ENCODE measurements at places on chromosomes 2 and 18.

DNA sequence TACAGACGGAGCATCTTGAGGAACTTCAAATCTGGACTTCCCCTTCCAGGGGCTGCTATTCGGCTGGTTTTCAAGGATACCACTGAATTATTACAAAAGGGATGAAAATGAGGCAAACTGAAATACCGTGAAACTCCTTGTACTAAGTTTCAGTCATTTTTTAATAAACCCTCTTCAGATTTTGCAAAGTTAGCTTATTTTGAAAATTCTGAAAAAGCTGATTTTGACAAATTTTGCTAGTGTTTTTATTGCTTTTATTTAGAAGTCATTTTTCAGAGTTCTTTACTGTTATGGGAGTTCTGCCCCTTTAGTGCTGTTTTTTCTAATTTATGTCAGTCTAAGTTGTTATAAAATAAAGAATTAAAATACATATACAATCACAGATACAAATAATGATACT, 390.4 kb upstream of the VRK2 start:
- no peak for DNase-seq

- no peak for DNase-seq
These were observed 13.7 kb upstream of the PRELID3A start for GRCh38 chr18:12393998-12394397.

- peak; percentile 74 for DNase-seq
These were observed 217.0 kb upstream of the DTNA start for GRCh38 chr18:34493099-34493544.

DNA sequence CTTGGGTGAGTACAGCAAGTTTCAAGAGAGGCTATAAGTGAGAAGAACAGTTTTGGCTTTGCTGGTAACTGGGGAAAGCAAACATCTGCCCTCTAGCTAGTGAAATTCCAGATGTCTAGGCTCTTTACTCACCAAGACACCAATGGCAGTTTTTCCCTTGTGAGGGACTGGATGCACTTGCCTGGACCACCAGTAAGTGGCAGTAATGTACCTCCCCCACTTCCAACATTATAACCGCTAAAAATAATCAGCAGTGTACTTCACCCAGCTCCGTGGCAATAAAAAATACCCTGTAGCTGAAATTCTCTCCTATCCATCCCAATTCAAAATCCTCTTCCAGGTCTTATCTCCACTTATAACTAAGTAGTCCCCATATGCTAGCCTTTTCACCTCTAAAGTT, 383.9 kb downstream of the ARHGAP15 start:
- peak; percentile 47 for DNase-seq

GRCh38 chr2:120441351-120441700, 95.4 kb downstream of the INHBB start:
- DNase-seq: no peak

DNA sequence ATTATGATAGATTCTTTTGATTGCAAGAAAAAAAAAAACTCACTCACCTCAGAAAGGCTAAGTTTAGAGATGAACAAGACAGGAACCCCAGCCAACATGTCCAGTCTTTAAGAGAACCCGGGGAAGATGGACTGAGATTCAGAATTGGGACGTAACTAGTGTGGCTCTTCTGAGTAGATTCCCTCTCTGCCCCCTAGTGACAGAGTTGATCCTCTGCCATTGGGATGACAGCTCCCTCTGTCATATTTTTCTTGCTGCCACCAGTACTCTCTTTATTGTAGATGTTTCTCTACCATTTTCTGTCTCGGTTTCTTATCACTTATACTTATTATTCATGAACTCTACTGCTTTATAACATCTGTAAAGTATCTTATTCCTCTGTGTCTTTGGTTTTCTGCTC, 77.7 kb downstream of the GULP1 start:
- DNase-seq: peak; percentile 62

GRCh38 chr18:73924307-73924706, 223.3 kb downstream of the FBXO15 start:
- DNase-seq: no peak

DNA sequence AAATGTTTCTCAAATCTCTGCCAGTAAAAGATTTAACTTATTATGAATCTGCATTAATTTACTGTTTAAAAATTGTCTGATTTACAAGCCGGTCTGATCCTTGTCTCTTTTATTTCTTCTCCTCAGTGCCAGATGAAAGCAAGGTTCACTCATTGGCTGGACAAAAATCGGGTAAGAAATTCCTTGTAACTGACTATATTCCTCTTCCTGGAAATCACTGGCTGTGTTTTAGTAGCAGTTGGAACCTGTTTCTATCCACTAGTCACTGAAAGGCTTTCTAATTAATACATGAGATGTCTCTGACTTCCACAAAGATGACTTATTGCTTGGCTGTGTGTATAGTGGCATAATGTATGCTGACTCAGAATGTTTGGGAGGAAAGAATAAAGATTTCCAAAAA, 436.6 kb upstream of the NRP2 start:
- no peak for DNase-seq

- no peak for DNase-seq
These were observed 65.1 kb downstream of the SMIM21 start for GRCh38 chr18:75362435-75362834.

- DNase-seq: peak; percentile 82
These were observed 807 bp upstream of the CREB1 start for GRCh38 chr2:207528980-207529329.

DNA sequence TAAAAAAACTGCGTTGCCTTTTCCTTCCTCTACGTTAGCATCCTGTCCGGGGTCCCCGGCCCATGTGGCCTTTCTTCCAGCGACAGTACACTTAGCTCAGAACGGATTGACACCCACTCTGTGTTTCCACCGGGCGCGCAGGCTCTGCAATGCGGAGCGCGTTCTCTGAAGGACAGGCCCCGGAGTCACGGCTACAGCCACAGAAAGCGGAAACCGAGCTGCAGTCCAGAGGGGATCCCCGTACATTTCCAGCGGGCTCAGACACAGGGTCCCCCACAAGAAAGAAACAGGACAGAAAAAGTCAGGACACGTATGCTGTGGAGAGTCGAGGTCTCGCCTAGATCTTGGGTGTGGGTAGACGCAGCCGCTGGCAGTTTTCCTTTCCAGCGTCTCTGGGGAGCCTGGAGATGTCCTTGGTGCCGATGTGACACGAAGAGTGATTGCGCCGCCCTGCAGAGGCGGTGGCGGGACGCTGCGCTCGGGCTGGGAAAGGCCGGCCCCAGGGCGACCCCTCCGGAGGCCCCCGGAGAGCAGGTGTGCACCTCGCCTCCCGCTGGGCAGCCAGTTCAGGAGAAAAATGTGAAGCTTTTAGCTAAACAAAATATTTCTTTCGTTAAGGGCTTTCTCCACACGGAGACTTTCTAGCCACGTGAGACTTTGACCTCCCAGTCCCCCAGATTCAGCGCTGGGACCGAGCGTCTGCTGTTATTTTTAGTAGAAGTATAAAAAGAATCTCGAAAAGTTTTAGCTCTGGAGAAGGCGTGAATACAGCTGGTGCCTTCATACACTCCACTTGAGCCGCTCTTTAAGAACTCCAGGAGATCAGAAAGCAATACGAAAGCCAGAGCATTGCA, 1.3 kb upstream of the ACKR3 start:
- peak; percentile 70 for DNase-seq

- DNase-seq: peak; percentile 42
These were observed 7.0 kb upstream of the NXPH2 start for GRCh38 chr2:138787053-138787666.

GRCh38 chr2:219946529-219946928, 319.1 kb downstream of the SLC4A3 start:
- no peak for DNase-seq

DNA sequence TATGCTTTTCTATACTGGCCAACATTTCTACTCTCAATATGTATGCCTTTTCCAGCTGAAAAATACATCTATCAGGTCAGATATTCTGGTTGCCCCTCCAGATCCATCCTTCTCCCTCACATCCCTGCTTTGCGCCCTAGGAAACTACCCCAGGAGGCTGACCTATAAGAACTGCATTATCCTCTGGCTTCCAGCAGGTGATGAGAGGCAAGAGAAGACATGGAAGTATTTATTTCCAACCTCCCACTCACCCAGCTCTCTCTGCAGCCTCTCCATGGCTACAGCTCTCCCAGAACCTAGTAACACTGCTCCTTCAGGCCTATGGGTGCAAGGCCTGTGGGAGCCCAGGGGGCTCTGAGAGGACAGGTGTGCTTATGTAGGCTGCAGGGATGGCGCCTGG, 42.9 kb downstream of the ARID5A start:
- DNase-seq: no peak

DNA sequence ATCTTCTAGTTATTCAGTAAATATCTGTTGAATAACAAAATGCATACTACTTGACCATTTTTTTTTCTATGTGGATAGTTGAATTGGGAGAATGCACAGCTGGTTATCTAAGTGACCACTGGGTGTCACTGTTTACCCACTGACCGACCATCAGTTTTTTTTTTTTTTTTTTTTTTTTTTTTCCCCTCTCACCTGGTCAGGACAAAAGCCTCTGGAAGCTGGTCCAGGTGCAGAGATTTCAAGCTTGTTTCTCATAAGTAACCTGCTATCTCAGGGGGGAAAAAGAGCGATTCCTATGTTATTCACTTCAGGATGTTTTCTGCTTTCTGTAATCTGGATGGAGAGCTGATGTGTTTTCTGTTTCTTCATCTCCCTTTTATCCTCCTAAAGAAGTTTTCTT, 256.0 kb downstream of the DCDC2C start:
- peak; percentile 34 for DNase-seq

GRCh38 chr2:57880446-57880845, 166.2 kb upstream of the VRK2 start:
- DNase-seq: no peak

DNA sequence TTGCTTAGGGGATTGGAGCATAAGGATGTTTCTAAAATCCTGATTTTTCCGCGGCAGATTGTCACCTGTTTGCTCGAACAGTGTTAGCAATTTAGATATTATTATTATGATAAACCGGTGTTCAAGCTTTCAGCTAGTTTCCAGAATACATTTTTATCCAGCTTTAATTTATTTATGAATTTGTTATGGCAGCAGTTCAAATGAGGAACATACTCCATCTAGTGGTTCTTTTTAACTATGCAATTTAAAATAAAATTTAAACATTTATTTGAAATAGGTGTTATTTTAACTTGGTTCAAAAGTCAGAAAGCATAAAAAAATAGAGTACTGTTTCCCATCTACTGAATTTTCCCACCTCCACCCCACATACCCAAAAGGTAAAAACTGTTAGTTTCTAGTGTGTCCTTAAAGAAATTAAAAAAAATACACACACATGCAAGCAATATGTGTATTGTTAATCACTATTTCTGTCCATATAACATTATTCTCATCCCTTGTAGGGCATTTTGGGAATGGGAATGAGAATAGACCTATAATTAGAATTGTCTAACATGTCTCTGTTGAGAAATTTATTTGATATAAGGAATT, 23.2 kb downstream of the ACOXL start:
- no peak for DNase-seq

DNA sequence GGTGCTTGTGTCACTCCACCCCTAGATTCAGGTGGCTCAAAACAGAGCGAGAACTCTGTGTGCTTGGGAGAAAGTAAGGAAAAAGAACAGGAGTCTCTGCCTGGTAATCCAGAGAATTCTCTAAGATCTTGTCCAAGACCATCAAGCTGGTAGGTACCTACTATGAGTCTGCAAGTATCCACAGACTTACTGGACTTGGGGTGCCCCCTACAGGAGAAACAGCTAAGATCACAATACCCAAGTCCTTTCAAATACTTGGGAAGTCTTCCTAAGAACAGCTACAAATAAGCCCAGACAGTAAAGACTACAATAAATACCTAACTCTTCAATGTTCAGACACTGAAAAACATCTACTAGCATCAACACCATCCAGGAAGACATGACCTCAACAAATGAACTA, 1143.6 kb upstream of the ACVR2A start:
- peak; percentile 37 for DNase-seq

- no peak for DNase-seq
These were observed 424.4 kb upstream of the ID2 start for GRCh38 chr2:8257502-8257901.

DNA sequence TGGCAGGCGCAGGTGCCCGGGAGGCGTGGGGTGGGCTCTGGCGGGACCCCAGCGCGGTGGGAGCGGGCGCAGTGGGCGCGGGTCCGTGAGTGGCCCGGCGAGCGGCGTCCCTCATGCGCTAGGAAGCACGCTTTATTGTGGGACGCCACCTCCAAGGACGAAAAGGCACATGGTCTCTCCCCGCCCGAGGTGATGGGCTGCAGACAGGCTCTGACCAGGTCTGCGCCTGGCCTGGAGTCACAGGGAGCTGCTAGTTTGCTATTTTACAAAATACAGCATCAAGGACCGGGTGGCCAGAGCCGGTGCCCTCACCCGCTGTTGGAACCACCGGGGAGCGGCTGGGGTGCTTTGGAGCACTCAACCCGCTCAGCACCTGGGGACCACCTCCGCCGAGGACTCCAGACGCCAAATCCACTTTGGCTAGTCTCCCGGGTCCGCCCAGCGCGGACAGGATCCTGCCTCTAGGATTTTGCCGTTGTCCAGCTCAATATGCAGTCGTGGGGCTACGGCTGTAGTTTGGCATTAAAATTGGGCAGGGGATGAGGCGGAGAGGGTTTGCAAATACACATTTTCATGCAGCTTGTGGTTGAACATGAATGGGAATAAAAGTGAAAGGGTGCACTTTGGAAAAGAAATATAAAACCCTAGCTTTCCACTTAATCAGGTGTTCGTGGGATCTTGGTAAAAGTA, 65.4 kb downstream of the LRRFIP1 start:
- no peak for DNase-seq

DNA sequence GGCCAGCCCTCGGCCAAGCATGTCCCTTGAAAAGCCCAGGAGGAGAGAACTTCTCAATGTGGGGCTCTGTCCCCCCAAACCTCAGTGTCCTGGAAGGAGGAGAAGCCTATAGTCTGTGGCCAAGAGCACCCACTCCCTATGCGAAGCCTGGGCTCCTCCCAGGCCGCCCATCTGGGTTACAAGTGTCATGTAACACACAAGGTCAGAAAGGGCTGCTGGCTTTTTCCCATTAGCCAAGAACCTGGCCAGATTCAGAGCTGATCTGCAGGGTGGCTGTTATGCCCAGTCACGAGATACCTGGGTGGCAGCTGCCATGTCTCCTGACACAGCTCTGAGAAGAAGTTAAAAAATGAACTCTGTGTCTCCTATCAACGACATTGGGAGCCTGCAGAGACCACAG, 170.7 kb downstream of the TNS1 start:
- no peak for DNase-seq

DNA sequence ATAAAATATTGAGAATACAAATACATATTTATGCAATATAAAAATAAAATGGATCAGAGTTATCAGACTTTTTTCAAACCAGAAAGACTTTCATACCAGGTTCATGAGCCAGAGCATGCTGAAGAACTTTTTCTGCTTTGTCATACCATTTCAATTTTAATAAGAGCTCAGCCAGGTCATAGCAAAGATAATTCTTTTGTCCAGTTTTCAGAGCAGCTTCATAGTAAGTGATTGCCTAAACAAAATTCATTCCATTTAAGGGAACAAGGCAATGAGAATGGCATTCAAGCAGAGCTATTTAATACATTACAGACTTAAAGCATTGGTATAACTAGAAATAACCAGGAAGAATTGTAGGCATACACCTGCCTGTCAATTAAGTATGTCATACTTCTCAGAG, 42.3 kb downstream of the TTC21B start:
- DNase-seq: no peak

DNA sequence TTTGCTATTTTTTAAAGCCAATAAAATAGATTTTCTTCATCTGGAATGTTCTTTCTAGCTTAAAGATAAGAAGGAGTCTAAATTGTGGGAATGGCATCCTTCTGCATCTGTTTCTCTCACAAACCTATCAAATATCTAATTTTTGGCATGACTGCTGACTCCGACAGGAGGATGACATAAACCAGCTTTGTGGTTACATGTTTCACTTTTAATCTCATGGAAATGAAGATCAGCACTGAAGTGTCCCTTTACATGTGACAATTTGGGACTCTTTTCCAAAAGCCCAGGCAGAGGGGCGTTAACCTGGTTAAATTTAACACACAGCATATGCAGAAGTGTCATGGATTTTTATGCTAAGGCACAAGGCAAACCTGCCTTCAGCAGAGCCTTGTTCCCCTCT, 694.7 kb downstream of the ARHGAP15 start:
- DNase-seq: no peak

Data from GM12865 (cell line).